ENCODE measurements at places on chromosomes 1 and 21. TPM values are rescaled to one million over a fixed set of nuclear protein-coding genes. Genes with fewer than 3 reads are reported as not detected.

ENTREP3 gene
- total RNA-seq: 22.8 TPM

SPRR2A gene
- total RNA-seq: not detected

GPR37L1 gene
- not detected for total RNA-seq

CHIA gene
- total RNA-seq: not detected

LCE1C gene
- total RNA-seq: not detected

DNA sequence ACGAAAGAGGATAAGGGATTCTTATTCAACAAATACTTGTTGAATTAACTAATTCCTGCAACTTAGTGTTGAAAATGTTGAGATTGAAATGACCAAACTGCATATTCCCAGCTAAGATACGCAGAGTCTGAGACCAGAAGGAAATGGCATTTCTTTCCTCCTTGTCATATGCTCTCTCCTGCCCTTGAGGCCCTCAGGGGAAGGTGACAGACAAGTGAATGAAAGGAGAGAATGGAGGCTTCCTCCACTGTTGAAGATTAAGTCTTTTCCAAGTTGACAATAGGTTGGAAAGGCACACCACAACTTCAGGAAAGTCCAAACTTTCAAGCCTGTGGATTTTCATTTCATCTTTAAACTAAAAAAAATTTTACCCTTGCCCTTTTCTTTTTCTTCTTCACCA lies 3.1 kb upstream of the ZNF697 start:
- DNase-seq: no peak

GRCh38 chr21:15274701-15275485 lies 210.1 kb upstream of the NRIP1 start:
- DNase-seq: no peak

GRCh38 chr1:226419284-226420029 lies 11.6 kb upstream of the PARP1 start:
- no peak for DNase-seq

DNA sequence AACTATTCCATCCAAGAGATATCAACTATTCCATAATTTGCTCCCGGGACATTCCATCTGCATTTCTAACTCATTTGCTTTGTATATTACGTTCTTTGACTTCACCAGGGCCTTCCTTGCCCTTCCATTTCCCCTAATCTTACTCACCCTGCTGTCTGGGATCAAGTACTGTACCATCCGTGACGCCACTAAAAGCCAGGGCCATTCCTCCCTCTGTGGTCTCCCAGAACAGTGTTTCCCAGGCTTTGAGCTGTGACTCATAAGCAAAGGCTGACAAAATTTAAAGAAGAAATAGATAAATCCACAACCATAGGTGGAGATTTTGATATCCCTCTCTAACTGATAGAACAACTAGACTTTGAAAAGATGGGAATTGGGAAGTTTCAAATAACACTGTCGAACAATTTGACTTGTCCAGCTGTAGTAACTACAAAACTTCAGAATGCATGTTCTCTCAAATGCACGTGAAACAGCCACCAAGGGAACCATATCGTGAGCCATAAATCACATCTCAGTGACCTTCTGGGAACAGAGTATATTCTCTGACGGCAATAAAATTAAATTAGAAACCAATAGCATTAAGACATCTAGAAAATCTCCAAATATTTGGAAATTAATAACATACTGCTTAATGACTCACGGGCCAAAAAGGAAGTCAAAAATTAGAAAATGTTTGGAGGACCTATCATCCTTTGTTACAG lies 501.0 kb downstream of the SETD4 start:
- no peak for DNase-seq

DNA sequence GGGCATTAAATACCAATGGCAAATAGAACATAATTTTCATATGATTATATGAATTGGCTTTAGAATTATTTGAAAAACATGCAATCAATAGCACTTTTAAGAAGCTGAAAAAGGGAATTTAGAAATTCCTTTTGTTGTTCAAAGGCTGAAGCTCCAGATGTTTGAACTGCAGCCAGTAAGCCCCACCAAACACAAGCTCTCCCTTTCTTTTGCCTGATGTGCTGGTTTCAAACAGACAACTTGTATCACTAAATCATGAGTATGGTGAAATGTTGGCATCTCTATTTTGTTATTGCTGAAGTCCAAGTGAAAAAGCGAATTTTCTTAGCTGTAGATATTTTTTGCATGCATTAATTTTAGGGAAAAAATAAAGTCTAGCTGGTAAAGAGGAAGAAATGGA lies 27.5 kb upstream of the NCAM2 start:
- DNase-seq: no peak

DNA sequence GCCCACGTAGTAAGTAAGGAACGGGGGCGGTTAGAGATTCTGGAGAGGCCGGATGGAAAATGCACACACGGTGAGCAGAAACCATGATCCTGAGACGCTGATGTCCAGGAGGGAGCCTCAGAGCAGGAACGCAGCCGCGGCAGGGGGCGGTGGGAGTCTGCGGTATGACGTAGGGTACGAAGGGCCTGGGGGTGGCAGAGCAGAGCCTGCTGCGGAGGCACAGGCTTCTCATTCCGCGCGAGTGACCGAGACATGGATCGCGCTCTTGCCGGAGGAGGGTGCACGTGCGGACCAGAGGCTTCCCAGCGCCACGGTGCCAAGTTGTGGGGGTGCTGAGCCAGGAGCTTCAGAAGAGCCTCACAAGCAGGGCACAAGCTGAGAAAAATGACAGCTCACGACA lies 176.2 kb downstream of the KIF26B start:
- DNase-seq: no peak

DNA sequence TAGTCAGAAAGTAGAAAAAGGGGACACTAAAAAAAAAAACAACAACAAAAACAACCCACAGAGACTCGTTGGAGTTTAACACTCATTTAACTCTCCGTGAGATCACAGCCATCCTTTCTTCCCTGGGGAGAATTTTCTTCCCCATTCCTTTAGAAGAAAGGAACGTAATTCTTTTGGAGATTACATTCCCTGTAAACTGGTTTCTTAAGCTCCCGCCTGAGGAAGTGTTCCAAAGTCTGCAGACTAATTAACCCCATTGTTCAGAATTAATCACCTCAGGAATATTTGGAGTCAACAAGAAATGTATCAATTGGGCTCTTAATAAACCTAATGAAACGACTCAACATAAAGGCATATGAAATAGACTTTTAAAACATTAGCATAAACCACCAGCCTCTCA lies 228.2 kb upstream of the CSF3R start:
- no peak for DNase-seq

- peak; percentile 54 for DNase-seq
These were observed 16.0 kb downstream of the ENO1 start for GRCh38 chr1:8862528-8862927.

DNA sequence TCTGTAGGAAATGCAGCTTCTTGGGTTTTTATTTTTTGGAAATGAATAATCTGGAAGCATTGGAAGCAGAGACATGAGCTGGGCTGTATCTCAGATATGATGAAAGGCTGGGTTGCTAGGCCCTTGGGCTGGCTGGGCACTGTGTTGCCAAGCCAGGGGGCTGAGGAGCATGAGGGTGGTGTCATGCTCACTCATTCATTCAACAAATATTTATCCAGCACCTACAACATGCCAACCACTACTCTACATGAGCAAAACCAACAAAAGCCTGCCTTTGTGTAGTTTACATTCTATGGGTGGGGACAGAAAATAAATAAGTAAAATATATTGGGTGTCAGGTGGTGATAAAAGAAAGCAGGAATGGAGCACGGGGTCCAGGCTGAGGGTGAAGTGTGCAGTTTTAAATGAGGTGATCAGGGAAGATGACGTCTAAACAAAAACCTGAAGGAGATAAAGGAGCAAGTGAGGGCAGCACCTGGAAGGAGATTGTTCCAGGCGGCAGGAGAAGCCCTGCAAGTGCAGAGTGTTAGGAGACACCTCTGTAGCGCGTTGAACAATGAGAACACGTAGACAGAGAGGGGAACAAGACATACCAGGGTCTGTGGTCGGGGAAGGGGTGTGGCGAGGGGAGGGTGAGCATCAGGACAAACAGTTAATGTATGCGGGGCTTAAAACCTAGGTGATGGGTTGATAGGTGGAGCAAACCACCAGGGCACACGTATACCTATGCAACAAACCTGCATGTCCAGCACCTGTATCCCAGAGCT lies 10.9 kb downstream of the TAGLN2 start:
- DNase-seq: no peak

- no peak for DNase-seq
These were observed 448.5 kb downstream of the NUF2 start for GRCh38 chr1:163770265-163770664.

GRCh38 chr1:197797010-197797409 lies 21.7 kb upstream of the DENND1B start:
- DNase-seq: no peak

GRCh38 chr1:38873027-38873969 lies at the start of gene MYCBP:
Gene MYCBP (minus strand): TSS chr1:38873348. CDS start chr1:38873305, 43 bp downstream.
- peak; percentile 97 for DNase-seq

DNA sequence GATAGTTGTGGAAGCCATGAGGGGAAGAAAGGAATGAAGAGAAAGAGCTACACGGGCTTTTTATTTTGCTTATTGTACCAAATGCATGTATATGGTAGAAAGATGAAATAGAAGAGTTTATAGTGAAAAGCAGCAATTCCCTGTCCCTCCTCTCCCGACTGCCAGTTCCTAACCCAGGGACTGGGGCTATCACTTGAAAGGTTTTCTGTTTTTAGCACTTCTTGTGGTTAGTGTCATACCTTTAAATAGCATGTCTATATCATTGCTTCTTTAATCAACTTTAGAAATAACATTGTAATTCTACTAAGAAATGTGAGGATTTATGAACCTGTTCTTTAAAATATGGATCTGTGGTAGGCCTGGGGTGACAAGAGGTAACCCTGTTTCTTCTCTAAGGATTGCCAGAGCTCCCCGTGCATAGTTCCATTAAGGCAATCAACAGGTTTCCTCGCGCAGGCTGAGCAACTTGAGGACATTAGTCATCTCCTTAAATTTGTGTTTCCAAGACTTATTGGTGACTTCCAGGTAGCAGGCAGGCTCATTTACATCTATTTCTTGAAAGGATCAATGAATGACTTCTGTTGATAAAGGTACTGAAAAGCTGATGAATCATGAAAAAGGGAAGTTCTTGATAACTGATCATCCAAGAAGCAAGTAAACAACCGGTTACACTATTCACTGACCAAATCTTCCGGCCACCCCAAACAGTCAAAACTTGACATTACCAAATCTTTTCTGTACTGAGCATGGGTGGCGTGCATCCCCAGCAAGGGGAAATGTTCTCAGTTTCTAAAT lies 37.8 kb upstream of the S1PR1 start:
- no peak for DNase-seq

DNA sequence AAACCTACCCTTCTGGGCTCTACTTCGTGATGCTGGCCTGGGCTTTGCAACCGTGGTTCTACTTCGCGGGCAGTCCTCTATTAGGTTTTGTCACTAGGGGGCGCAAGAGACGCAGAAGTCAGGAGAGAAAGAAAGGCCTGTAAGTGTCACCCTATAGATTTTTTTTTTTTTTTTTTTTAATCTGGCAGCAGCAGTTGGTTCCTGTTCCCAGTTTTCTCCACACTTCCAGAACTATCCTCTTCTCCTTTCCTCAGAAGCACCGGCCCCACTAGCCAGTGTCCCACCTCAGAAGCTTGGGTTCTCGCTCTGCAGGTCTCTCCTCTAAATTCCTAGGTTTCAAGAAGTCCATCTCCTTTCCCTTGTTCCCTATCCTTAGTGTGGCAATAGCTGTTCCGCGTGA lies 9.1 kb upstream of the LCE2D start:
- peak; percentile 75 for DNase-seq

- DNase-seq: peak; percentile 25
These were observed 44.3 kb upstream of the BATF3 start for GRCh38 chr1:212743901-212744475.

DNA sequence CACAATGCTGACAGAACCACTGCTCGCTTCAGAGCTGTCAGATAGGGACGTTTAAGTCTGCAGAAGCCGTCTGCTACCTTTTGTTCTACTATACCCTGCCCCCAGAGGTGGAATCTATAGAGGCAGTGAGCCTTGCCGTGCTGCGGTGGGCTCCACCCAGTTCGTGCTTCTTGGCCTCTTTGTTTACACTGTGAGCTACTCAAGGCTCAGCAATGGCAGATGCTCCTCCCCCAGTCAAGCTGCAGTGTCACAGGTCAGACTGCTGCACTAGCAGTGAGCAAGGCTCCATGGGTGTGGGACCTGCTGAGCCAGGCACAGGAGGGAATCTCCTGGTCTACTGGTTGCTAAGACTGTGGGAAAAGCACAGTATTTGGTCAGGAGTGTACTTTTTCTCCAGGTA lies 47.1 kb downstream of the LEPR start:
- no peak for DNase-seq

GRCh38 chr1:167371030-167371429 lies 147.3 kb downstream of the CD247 start:
- no peak for DNase-seq

DNA sequence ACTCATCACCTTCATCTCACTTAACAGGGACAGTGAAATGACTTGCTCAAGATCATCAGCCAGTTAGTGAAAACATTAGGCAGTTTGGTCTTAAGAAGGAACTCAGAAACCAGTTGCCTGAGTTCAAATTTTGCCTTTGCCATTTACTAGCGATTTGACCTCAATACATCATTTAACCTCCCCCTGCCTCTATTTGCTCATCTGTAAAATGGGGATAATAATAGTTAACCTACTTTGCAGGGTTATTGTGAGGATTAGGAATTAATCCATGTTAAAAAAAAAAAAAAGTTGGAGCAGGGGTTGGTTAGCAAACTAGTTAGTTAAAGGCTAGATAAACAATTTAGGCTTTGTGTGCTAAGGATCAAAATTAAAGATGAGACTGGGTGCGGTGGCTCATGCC lies 10.6 kb upstream of the TACSTD2 start:
- DNase-seq: no peak

GRCh38 chr1:9766759-9767442 lies 56.9 kb downstream of the CLSTN1 start:
- no peak for DNase-seq

GRCh38 chr1:87418048-87418447 lies 89.4 kb downstream of the LMO4 start:
- DNase-seq: no peak

DNA sequence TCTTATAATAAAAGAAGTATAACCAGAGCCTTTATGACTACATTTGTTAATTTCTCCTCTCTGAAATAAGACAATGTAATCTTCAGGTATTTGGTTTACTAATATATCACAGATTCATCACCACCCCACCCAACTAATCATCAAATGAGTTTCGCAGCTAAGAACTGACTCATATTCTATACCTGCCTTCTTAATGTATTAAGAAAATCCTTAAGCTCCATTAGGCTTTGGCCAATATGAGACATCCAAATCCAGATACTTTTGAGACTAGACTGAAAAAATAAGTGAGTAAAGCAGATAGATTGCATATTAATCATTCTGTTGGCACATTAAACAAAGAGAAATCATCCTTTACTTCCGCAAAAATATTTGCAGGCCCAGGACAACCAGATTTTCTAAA lies 18.7 kb upstream of the FMO2 start:
- no peak for DNase-seq

Data from activated CD4-positive, alpha-beta T cell treated with anti-CD3 and anti-CD28 coated beads, Interleukin-2, amount 10 ng/mL, durations not matched to agents 7 days and 5 days (primary cell).